NCI-H748 treated with DMSO at 0.1 percent for 48 hours (cell line): ENCODE measurements at places on chromosomes 13 and 19.
A peak's percentile ranks its signal among the peaks of the same experiment; 100 is the strongest.

DNA sequence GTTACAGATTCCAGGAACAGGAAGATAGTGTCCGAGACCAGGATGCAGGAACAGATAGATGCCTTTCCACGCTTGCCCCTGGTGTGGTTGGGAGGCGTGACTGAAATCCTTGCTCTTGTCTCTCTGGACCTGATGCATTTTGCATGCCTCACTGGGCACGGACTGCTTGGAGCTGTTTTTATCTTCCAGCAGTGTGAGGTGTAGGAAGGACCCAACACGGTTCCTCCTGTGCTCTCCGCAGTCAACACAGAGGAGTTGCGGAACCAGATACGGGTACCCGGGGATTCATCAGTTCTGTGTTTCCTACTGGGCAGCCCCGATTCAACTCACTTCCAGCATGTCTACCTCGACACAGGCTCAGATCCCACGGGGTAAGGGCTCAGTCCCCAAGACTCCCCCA lies 6.5 kb downstream of the DOT1L start:
- DNase-seq = no peak

- DNase-seq = no peak
Observed at GRCh38 chr19:4589579-4590410, 30.3 kb upstream of the SEMA6B start.

GRCh38 chr19:3506384-3507340 lies 551 bp downstream of the FZR1 start:
- no peak for DNase-seq

- DNase-seq = no peak
Observed at GRCh38 chr19:49997709-49998108, 27.5 kb downstream of the VRK3 start.

DNA sequence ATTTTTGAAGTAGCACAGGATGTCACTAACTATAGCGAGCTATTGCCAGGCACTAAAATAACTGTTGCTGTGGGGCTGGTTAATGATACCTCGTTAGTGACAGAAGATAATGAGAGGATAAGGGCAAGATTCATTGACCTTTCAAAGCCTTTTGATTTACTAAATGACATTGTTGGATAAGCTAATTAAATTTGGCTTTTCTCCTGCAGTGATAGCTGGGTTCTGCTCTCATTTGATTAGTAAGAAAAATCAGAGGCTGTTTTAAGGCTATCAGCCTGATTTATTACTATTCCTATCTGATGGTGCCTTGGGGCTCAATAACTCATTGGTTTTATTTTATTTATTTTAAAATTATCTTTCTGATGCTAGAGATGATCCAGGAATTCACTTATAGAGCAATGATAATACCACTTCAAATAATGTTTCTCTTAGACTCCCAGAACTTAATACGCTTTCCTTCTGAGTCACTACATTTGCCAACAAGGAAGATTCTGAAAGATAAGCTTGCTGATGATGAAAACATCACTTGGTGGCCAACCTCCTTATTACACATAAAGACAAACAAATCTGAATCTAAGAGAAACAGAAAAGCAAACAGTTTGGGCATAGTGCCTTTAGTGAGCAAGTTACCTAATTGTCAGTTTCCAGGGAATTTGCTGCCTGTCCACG lies 501.3 kb upstream of the ARGLU1 start:
- DNase-seq = no peak

GRCh38 chr19:50340331-50340730 lies 11.2 kb upstream of the KCNC3 start:
- no peak for DNase-seq

- DNase-seq = no peak
Observed at GRCh38 chr13:113472355-113473025, 18.0 kb downstream of the DCUN1D2 start.

- DNase-seq = no peak
Observed at GRCh38 chr19:15248106-15248505, 15.9 kb upstream of the EPHX3 start.

GRCh38 chr13:52383366-52383765 lies 22.6 kb downstream of the THSD1 start:
- DNase-seq = no peak

- peak; percentile 67 for DNase-seq
Observed at GRCh38 chr19:46990991-46991676, 28.5 kb upstream of the NPAS1 start.

GRCh38 chr13:26048741-26049140 lies 3.1 kb downstream of the SHISA2 start:
- peak; percentile 74 for DNase-seq

DNA sequence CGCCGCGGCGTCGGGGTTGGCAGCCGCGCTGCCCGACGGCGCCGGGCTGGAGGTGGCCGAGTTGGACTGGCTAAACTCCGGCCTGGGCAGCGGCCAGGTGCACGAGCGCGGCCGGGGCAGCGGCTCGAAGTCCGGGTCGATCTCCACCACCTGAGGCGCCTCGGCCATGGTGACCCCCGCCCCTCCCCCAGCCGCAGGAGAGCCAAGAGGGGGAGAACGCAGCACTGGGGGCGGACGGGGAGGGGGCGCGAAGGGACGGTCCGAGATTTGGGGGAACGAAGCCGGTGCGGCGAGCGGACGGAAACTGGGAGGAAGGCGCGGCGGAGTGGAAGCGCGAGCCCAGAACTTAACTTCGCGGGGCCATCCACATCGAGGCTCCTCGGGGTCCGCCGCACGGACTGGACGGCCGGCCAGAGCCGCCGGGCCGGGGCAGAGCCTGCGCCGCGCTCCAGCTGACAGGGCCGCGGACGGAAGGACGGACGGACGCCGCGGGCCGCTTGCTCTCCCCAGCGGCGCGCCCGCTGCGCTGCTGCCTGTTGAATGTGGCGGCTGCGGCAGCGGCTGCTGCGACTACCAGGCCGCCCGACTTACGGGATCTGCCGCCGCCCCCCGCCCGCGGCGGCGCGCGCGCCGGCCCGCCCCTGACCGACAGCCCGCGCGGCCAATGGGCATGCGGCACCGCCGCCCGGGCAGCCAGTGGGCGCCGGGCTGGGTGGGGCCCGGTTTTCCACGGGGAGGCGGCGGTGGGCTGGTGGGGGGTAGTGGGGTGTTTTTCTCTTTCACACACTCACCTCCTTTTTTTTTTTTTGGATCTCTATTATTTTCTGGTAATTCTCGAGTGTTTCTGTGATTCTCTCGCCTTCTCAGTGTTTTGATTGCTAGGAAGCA lies at the start of gene FOXO1:
Gene FOXO1 (minus strand): TSS at position 597 of the 888 bp plus-strand sequence. CDS start 429 bp downstream, at position 168.
- peak; percentile 49 for DNase-seq

DNA sequence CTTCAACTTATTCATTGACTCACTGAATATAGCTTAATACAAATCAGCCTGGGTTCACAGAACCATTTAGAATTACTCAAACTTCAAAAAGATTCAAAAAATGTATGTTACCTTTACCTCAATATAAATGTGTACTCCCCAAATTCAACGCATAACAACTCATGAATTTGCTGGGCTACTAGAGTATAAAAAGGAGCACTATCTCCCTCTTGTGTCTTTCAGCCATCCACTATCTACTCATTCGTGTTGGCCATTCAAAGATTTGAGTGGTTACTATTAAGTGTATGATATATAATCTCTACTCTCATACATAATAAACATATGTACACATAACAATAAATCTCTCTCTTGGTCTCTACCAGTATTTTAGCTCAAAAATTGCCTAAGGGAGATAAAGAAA lies 20.3 kb downstream of the INTS6 start:
- DNase-seq = no peak

GRCh38 chr13:21902709-21903098 lies 231.8 kb downstream of the FGF9 start:
- no peak for DNase-seq

DNA sequence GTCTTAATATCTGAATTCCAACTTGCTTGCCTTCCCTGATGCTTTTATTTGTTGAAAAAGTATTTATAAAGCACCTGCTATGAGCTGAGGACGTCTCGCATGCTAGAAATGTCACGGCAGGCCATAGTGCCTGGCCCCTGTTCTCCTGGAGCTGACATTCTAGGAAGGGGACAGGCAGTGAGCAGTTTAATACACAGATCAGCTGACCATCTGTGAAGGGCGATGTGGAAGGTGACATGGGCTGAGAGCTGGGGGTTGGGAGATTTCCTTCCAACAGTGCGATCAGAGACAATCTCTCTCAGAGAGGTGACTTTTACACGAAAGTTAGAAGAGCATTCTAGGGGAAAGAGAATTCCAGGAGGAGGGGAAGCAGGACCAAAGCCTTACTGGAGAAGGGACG lies 153.2 kb downstream of the ZNF536 start:
- DNase-seq = no peak

DNA sequence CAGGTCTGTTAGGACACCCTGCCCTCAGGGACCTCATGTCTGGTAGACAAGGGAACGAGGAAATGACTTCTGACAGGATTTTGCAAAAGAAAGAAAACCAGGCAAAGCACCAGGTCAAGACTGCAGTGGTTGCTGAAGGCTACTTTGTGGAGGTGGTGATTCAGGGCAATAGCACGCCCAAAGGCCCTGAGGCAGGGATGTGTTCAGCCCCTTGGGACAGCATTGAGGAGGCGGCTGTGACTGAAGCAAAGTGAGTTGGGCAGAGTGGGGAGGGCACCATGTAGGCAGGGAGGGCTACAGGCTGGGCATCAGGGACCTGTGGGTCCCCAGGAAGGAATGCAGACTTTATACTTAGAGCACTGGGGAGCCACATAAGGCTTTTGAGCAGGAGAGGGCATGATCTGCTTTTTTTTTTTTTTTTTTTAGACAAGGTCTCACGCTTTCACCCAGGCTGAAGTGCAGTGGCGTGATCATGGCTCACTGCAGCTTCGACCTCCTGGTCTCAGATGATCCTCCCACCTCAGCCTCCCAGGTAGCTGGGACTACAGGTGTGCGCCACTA lies 10.8 kb upstream of the HOMER3 start:
- DNase-seq = no peak

DNA sequence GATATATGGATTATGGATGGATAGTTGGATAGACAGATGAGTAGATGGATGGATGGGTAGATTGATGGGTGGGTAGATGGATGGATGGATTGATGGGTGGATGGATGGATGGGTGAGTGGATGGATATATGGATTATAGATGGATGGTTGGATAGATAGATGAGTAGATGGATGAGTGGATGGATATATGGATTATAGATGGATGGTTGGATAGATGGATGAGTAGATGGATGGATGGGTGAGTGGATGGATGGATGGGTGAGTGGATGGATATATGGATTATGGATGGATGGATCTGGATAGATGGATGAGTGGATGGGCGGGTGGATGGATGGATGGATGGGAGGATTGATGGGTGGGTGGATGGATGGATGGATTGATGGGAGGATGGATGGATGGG lies 36.4 kb upstream of the TNFAIP8L1 start:
- DNase-seq = no peak

DNA sequence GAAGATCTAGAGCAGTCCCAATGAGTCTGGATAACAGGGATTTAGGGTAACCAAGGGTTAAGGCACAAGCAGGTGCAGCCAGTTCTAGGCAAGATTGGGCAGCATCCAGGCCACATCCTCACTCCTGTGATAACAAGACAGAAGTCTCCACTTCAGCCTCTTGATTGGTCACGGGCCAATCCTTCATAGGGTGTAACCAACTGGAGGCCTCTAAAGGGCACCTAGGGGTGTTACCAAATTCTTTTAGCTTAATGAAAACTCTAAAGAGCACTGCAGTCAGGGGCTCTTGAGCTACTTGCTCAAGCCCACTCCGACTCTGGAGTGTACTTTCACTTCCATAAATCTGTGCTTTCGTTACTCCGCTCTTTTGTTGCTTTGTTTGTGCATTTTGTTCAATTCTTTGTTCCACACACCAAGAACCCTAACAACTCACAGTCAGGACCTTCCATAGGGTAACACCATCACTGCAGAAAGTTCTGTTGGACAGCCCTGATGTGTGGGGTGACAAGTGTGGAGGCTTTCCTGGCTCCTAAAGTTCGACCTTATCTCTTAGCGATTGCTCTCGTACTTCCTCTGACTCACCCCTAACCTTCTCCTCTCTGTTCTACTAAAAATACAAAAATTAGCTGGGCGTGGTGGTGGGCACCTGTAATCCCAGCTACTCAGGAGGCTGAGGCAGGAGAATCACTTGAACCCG lies 36.1 kb downstream of the ZSWIM9 start:
- no peak for DNase-seq

- no peak for DNase-seq
Observed at GRCh38 chr13:113630804-113631203, 27.2 kb downstream of the ATP4B start.

DNA sequence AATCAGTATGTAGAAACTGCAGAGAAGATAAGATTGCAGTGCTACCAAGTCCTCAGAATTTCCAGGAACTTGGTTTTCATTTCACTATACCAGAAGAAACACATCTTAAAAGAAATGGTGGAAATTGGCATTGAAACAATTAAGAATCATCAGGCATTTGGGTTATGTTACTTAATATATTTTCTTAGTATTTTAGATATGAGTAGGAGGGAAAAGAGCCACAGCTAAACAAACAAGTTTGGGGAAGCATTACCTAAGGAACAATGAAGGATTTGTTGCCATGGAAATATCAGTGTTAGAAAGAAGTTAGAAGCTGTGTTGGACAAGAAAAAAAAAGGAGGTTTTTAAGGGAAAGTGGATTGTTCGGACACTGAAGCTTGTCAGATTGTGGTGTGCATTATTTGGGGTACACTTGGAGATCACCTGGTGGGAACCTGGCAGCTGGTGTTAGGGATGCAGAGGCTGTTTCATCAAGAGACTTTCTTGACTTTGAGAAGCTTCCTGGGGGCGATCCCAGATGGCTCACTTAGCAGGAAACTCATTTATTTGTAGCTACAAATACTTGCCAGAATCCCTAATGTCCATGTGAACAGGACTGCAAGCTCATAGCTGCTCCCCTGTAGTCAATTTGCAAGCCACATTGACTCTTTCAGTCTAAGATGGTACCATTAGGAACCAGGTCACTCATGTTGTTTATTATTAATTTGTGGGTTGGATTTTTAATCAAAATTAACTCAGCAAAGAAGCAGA lies 246.7 kb downstream of the RFC3 start:
- no peak for DNase-seq

- no peak for DNase-seq
Observed at GRCh38 chr19:10557603-10558197, 8.1 kb downstream of the KRI1 start.

DNA sequence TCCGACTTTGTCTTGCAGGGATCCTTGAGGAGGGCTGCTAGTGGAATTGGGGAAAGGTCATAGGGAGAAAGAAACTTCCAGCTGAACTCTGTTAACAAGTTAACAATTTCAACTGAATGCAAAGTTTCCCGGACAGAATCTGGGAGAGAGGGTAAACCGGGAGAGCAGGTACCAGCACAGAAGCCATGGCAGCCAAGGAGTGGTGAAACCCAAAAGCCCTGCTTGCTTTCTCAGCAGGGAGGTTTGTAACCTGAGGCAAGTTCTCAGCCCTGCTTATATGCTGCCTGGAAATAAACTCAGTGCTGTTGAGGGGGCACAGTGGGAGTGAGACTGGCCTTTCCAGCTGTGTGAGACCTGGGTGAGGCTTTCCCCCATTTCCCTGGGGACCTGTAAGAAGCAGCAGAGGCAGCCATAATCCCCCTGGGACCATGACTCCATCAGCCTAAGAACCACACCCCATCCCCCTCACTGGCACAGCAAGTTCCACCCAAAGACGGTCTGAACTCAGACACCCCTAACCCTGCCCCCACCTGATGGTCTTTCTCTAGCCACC lies 84.0 kb downstream of the SUCLA2 start:
- DNase-seq = no peak
